ENCODE measurements at places on chromosomes 12 and 14.

DNA sequence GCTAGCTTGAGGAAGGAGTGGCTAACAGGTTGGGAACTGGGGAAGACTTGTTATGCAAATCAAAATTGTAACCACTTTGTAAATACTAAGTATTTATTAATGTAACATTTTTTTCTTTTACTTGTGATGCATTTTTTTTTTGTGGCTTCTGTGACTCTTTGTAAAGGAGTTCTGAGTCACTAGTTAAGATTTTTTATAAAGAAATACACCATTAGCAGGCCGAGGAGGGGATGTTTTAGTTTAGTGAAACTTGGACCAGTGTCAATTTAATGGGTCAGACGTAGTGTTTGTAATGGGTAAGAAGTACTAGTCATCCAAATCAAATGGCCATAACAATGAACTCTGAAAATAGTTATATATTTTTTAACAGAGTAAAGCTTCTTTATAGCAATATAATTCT lies 43.1 kb downstream of the AKAP6 start:
- DNase-seq = no peak

DNA sequence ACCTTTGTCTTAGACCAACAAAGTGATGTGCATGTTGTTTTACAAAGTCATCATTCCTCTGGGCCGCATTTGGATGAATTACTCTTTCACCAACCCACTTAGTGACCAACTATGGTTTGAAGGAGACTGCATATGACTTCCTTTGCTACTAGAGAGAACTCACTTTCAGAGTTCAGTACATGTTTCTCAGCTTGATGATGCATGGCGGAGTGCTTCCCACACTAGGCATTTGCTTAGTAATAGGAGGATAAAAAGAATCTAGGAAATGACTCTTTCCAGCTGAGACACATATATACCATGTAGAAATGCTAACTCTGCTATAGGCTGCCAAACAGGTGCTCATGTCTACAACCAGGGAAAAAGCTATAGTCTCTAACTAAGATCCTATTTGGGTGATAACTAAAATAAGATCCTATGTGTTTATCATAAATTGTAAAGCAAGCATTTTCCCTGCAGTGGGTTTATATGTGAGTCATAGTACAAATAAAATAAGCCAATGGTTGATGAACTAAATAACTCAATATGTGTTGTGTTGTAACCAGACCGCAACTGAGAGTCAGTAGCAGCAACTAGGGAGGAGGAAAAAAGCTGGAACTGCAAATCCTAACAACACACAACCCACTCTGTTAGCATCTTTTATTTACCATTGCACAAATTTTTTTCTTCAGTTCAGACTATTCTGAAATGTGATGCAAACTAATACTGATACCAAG lies 87.2 kb downstream of the TSPAN8 start:
- no peak for DNase-seq

DNA sequence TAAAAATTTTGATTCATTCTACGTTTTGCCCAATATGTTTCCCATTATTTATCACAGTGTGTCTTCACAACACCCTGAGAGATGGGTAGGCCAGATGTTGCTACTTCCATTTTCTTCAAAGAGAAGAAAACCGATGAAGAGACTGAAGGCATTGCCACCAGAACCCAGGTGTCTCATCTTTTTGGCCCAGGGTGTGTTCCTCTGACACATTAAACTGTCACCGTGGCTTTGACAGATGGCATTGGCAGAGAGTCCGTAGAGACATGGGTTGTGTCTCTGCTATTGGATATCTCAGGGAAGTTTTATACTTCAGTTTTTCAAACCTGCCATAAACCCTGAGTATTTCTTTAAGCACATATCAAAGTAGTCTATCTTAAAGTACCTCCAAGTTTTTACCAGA lies 11.3 kb upstream of the NUDT4 start:
- DNase-seq = no peak

- no peak for DNase-seq
Measured at GRCh38 chr12:26318661-26319068, 123.3 kb downstream of the SSPN start.

- no peak for DNase-seq
Measured at GRCh38 chr12:1047898-1048660, 57.1 kb downstream of the ERC1 start.

GRCh38 chr14:65943150-65943549 lies 530.6 kb downstream of the FUT8 start:
- no peak for DNase-seq

DNA sequence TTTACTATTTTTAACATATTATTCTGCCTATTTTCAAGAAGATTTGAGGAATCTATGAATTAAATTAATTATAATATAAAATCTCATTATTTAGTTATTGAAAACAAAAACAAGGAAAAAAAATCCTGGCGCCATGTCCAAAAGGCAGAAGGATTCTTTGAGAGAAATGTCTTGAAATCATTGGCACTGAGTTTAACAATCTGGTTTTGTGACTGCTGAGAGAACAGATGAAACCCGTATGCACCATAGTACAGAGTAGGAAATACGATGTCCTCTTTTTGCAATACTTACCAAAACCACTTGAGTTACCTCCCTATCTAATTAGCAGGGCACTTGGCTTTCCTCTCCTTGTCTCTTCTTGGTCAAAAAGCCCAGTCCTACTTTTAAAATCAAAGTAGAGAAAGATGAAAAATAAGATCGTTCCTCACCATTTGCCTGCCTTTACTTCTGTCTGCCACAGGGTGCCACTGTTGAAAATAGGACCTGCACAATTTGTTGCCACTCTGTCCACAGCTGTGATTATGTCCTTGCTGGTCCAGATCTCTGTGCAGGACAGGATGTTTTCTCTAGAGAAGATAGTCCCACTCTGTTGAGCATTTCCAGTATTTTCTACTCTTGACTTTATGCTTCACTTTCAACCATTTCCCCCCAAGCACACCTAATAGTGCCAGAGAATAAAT lies 179.7 kb downstream of the PDZRN4 start:
- DNase-seq = no peak

- no peak for DNase-seq
Measured at GRCh38 chr12:21774358-21775132, at the start of gene KCNJ8. TSS of gene KCNJ8 (minus strand) at chr12:21774706. CDS start at chr12:21773616, 1,090 bp downstream.

- no peak for DNase-seq
Measured at GRCh38 chr12:76530516-76530915, 29.1 kb downstream of the OSBPL8 start.

DNA sequence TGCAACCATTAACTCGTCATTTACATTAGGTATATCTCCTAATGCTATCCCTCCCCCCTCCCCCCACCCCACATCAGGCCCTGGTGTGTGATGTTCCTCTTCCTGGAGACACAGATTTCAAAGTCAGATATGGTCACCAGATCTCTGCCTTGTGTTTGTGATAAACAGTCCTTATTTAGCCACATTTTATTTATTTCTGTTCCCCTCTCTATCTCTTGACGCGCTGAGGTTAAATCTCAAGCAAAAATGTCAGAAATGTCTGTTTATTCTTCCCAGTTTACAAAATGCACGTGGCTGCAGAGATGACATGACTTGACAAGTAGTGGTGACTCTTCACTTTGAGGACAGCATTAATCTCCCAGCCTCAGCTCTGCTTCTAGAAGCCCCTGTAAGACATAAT lies 11.5 kb upstream of the RASSF3 start:
- DNase-seq = no peak

DNA sequence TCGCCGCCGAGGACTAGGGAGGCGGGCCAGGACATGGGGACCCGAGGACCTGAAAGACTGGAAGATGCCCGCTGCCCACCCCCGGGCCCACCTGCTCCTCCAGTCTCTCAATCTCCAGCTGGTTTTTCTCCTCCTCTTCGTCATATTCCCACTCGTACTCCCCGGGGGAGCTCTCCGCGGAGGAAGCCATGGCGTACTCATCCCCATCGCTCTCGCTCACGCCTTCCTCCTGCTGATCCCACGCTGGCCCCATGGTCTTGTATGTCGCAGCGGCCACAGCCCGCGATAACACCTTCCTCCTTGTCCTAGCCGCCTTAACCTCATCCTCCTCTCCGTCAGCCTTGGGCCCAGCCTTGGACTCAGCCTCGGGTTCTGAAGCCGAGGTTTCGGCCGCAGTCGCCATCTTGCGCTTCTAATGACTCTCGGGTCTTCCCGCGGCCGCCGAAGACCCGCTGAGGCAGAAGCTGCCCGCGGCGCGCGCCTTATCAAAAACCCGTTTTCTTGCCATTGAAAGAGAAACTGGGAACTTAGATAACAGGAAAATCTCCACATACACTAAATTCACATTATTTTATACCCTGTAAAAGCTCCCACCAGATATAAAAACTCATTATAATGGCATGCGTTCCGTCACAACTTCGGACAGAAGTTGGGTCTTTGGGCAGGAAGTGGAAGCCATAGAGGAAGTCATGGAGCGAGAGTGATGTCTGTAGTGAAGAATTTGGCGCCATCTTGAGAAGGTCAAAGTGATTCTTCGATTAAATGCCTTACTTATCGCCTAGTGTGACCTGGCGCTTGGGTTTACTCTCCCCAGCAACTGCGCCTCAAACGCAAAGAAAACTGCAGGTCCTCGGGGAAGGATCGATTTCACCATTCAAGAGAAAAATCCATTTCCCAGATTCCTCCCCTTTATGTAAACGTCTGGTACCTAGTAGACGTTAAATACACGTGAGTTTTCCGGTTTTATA lies at the start of gene SART3:
TSS of gene SART3 (minus strand) at position 422 of the 968 bp plus-strand sequence. CDS start at position 403, 19 bp downstream.
- peak; percentile 71 for DNase-seq

DNA sequence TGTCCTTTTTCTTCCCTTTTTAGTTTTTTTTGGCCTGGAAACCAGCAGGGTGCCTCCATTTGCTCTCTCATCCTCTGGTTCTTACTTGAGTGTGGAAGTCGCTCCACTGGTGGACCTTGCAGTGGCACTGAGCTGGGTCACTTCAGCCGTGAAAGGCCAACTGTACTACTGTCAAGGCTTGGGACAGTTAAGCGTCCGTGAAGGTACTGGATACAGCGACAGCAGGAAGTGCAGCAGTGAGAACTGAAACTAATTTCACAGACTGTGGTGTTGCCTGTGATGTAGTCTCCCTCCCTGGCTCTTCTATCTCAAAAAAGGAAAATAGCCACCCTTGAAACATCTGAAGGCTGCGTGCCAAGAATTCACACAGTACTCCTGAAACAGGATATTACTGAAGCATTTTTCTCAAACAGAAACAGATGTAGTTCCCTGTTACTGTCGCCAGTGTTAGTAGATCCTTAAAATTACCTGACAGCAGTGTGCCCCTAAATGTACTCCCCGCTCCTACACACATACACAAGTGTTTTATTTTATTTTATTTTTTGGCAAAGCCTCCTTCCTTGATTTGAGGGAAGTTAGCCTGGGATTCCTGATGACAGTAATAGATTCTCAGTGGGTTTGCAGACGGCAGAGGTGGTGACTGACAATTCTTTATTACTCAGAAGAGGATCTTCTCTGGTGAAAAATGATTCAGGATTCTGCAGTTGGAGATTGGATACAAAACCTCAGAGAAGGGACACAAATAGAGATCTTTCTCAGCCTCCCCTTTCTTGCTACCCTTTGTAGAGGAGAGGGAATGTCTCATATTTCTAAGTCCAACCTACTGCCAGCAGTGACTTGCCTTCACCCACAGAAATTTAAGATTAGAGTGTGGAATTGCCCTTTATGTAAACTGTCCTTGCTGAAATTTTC lies 4.4 kb downstream of the SUSD6 start:
- DNase-seq = peak; percentile 16

GRCh38 chr12:54749191-54749818 lies 101.1 kb upstream of the DCD start:
- DNase-seq = peak; percentile 13

GRCh38 chr12:27077586-27077985 lies 4.8 kb downstream of the C12orf71 start:
- DNase-seq = no peak

DNA sequence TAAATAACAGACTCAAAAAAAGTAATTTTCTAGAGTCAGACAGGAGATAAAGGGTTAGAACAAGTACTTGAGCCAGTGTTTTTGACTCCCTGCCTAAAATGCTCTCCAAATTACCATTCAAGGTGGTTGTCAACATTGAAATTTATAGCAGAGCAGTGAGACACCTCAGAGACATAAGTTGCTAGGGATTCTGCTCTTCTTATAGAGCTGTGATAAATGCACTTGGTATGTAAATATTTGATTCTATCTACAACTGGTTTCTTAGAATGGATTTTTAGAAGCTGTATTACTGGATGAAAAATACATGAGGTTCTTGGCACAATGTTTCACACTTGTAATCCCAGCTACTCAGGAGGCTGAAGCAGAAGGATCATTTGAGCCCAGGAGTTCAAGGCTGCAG lies 83.9 kb upstream of the OSBPL8 start:
- DNase-seq = no peak

DNA sequence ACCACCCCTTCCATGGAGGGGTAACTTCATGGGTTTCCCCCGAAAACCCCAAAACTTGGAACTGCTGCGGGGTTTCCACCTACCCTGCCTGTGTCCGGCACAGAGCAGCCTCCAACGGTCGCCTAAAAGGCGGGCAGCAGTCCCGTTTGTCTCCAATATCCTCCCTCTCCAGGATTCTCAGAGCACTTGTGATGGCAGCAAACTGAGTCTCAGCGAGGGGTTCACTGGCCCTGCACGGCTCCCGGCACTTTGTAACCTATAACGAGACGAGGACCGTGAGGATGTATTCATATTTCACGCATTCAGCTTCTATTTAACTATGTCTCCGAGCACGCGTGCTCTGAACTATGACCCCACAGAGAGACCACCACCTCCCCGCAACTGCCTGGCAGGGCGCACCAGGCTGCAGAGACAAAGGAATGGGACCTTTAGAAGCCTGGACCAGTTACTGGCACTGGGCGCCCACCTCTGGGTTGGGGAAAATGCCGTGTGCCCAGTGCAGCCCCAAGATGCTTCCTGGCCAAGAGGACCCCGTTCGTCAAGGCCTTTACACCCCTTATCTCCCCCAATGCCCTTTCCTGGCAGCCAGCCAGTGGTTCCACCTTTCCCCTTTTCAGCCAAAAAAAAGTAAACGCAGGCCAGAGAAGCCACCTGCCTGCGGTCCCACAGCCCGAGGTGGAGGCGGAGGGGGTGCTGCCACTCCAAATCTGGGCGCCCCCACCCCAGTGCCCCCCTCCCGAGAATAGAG lies 173.1 kb upstream of the RTL1 start:
- no peak for DNase-seq

- no peak for DNase-seq
Measured at GRCh38 chr12:26608706-26609105, 224.3 kb downstream of the ITPR2 start.

DNA sequence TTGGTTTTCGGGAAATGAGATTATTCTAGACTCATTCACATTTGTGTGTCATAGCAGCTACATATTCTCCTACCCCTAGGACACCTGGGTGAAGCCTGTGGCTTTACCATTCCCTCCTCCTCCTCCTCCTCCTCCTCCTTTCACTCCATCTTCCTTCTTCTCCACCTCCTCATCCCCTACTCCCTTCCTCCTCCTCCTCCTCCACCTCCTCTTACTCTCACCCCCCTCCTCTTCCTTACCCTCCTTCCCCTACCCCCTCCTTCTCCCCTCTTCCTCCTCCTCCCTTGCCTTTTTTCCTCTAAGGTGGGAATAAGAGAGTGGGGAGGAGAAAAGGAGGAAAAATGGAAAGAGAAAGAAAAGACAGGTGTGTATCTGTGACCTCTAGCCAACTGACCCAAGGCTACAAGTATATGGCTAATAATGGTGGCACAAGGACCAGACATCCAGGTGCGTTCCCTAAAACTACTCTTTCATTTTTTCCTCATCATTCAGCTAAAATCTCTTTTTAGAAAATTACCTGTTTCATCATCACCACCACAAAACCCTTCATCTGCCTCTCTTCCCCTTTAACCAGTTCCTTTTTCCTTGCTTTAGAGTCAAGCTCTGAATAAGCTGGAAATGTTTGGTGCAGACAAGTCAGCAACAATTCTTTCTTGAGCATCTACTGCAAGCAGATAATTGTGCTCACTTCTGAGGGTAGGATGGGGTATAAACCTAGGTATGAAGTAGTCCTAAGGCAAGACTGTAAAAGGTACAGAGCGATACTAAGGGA lies 149.8 kb upstream of the FOXN3 start:
- DNase-seq = no peak

GRCh38 chr12:43861840-43862150 lies 25.9 kb downstream of the TMEM117 start:
- DNase-seq = no peak
